ENCODE measurements at places on chromosomes 1 and 21.

GRCh38 chr1:209042413-209042812 is 541.1 kb upstream of the CAMK1G start:
- no peak for DNase-seq

DNA sequence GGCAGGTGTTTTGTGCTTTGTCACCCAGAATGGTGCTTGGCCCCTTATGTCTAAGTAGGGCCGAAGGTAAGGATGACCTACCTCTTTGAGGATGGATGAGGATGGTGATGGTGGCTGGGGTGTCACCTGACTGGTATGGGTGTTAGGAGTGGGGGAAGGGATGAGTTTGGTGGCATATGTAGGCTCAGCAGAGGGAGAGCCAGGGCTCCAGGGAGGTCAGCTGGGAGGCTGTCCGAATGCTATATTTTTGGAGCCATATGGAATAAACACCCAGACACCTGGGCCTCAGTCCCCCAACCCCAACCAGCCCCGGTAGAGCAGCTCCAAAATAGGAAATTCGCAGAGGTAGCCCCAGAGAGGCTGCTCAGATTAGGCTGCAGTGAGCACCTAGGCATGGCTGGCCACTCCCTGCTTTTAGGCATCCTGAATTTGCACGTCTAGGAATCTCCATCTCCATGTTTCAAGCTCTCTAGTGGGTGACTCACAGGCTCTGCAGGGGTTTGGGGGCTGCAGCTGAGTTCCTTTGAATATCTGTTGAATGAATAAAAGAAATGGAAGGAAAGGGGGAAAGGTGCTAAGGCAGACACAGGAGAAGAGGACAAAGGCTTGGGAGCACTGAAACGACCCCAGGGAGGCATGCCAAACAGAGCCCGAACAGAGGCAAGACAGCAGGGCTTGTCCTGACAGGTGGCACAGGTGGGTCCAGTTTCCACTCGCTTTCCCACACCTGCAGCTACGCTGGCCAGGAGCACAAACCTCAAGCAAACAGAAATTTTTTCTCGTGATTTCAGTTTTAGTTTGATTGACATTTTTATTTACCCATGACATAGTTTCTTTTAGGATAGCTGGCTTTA is 135.3 kb upstream of the EDN2 start:
- DNase-seq, result no peak

DNA sequence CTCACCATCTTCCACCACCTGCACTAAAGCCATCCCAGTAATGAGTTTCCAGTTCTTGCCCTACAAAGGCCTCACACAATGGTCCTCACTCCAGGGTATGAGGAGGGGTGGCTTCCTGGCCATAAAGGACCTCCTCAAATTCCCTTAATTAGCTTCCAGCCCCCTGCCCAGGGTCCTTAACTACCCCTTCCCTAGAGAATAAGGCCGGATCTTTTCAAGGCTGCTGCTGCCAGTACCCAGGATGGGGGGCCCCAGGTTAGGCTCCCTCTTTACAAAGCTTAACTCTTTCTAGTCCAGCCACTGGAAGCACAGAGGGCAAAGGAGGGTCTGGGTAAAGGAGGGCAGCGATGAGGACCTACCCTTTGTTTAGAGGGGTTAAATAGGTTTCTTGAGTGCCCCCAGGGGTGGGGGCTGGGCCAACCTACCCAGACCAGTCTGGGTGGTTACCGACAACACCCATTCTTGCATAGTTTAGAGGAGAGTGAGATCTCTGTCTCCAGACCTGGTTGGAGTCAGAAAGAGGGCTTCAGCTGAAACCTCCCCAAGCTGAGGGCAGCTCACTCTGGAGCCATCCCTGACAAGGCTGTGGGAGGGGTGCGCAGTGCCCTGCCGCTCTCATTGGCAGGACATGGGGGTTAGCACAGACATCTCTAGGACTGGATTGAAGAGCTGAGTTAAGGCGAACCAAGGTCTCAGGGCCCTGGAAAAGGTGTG is 7.1 kb downstream of the BLACAT1 start:
- DNase-seq, result no peak

GRCh38 chr21:35136586-35137219 is 87.6 kb upstream of the RUNX1 start:
- no peak for DNase-seq

GRCh38 chr1:109569323-109569722 is 20.9 kb downstream of the GNAI3 start:
- no peak for DNase-seq

DNA sequence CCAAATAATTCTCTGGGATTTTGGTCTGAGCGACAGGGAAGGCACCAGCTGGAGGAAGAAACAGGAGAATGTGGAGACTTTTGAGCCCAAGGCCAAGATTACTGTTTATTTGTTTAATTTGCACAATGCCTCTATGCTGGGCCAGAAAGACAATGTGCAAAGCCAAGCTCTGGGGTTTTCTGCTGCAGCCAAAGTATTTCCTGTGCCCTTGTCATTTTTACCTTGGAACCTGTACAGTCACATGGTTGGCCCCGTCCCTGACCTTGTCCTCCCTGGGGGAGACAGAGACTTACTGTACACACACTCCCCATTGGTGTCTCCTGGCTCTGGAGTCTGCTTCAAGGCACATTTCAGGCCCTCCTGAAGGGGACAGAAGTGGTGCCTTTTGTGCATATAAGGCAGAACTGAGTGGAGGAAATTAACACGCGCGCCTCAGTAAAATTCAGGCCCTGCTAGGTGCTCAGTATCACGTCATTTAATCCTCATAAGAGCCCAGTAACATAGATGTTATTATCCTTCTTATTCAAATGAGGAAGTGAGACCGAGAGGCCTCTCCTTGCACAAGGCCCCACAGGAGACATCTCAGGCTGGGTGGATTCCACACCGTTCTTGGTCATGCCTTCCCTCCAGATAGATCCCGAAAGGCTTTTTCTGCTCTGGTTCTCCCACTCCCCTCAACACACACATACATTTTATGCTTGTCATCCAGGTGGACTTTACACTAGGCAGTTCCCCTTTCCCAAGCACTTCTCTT is 21.1 kb downstream of the C1orf115 start:
- peak; percentile 44 for DNase-seq

DNA sequence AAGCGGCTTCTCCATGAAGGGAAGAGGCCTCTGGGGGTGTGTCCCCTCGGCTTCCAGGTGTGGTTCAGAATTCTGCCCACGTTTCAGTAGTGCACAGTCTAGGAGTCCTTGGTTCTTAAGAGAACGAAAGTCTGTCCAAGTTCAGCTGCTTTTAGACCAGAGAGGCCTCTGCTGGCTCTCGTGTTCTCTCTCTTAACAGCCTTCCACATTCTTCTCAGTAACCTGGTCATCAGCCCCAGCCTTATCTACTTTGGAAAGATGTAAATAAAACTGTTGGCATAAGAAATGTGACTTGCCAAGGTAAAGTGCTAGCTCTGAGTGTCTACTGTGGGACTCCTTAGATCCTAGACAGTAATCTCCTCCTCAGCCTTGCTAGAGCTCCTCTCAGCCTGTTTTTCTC is 15.3 kb upstream of the STUM start:
- no peak for DNase-seq

DNA sequence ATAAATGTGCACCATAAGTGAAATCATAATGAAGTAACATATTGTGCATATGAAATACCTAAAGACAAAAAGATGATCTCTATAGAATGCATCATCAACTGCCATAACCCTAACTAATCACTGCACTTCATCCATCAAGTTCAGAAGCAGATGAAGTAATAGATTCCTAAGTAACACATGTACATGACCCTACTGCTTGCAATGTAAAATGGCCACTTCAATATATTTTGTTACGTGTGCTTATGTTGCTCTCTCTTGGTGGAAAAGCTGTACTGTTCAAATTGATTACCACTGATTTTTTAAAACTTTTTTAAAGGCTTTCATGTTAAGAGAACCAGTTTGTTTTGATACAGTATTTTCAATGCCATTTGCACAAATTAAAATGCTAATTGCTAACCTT is 141.8 kb downstream of the TTLL7 start:
- DNase-seq, result no peak

DNA sequence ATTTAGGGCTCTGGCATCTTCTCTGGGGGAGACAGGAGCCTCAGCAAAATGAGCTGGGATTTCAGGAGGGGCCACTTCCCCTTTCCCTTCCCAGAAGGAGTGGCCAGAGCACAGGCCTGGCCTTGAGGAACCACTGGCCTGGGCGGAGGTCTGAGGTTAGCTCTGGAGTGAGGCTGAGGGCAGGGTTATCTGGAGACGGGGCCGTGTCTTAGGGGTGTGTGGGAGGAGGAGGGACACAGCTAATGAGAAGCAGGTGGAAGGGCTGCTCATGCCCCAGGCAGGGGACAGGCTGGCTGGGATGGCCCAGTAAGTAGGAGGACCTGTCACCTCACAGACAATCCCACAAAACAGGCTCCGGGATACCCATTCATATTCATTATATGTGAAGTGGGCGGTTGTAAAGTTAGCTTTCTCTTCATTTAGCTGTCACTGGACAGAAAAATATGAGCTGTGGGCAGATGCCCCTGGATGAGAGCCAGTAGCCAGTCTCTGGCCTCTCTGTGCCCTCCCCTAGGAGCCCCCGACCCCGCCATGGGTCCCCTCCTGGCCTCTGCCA is 12.4 kb downstream of the ALX3 start:
- no peak for DNase-seq

DNA sequence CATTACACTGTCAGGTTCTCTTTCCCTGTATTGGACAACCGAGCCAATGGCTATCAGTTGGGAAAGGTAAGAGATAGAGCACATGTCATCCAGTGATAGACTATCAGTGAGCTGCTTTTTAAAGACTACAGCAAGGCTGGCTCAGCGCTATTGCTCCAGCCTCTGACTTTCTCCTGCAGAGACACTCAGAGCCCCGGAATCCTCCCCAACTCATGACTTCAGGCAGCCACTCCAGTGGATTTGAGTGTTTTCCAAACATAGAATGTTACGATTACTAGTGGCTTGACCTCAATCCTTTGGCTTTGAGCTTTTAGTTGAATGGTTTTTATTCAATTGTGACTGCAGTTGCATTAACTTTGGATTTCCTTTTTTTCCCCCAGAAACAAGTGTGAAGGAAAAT is 331.9 kb downstream of the DISC1 start:
- no peak for DNase-seq

DNA sequence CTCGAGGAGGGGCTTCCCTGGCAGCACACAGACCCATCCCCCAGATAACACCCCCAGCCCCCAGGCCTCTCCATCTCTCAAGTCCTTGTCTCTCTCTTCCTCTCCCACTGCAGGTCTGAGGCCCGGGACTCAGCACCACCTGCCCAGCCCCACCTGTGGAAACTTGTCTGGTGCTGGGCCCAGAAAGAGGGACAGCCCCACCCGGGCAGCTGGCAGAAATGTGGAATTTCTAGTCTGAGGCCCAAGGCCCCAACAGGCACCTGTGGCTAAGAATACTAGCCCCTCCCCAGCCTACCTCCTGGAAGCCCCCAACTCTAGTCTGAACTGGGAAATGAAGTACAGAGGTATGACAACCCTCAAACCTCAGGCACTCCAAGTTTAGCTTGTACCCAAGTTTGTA is 15.4 kb downstream of the TTC39A start:
- DNase-seq, result no peak

GRCh38 chr21:33993286-33994231 is 78.0 kb upstream of the ATP5PO start:
- DNase-seq, result no peak

DNA sequence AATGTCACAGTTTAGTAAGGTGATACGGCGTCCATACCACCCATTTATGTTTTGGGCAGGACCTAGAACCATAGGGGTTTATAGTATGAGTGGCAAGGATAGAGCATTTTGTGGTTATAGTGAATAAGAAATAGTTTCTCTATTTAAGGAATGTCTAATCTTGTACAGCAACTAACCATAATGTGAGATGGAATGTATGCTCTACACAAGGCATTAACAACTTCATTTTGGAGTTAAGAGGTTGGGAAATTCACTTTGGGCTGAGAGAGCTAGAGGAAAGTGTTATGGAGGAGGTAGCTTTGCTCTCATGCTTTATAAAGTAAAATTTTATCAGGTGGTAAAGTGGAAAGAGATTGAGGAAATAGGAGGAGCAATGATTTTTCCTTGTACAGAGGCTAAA is 3.0 kb upstream of the MCL1 start:
- DNase-seq, result no peak

GRCh38 chr1:7921796-7922195 is 18.8 kb downstream of the TNFRSF9 start:
- no peak for DNase-seq

Data from GM10248 (cell line).